Activated T-cell treated with anti-CD3 and anti-CD28 coated beads for 48 hours (primary cell): ENCODE measurements at places on chromosomes 3 and 15.

GRCh38 chr3:55489798-55490132 lies 2.7 kb upstream of the WNT5A start:
- no peak for DNase-seq

- DNase-seq, result no peak
Observed at GRCh38 chr3:78957456-78957855, 810.3 kb downstream of the ROBO1 start.

DNA sequence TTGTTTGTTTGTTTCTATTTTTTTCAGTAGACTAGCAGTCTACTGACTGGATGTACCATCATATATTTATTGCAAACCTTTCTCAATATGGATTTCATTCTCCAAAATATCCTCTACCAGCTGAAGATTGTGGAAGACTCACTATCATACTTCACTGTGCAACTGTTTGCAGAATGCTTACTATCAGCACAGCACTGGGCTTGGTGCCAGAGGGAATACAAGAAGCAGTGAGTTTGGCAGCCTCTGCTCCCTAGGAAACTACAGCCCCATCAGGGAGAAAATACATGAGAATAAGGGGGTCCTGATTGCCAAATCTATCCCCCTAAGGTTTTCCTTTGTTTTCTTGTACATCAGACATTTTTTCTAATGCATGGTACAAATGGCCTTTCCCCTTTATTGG lies 27.5 kb downstream of the AQP9 start:
- DNase-seq, result no peak

DNA sequence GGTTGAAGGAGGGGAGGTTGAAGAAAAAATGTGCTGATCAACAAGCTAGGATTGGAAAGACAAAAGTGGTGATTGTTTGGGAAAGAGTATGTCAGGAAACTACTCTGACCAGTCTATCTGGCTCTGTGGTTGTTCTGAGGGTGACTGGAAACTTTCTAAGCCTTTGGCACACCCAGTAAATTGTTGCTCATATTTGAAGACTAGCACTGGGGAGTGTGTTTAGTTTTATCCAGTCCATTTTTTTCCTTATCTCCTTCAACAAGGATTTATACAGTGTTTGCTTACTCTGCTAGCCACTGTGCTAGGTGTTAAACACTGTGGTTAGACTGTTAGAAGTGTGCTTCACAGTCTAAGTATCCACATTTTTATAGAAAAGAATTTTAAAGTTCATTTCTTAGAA lies 28.8 kb downstream of the PPM1L start:
- no peak for DNase-seq

DNA sequence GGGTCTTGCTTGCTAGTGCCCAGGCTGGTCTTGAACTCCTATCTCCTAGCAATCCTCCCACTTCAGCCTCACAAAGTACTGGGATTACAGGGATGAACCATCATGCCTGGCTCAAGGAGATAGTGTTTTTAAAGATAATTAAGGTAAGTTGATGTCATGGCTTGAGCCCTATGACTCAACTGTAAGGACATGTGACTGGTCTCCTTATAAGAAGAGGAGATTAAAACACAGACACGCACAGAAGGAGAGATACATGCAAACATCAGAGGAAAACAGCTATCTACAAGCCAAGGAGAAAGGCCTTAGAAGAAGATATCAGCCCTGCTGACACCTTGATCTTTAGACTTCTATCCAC lies 220.4 kb upstream of the GADL1 start:
- DNase-seq, result no peak

DNA sequence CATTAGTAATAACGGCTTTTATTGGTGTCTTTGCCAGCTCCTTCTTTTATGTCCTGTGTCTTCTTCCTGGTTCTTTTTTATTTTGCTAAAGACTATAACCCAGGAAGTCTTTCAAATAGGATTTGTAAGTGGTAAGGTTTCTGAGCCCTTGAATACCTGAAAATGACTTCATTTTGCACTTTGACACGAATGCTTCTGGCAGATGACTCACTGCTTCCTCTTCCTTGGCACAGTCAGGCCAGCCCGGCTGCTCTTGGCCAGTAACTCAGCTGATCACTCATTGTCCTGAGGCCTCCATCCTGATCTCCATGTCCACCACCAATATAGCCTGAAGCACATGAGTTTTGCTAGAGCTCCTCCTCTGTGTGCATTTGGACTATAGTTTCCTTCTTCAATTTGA lies 48.7 kb upstream of the NR2E3 start:
- no peak for DNase-seq

DNA sequence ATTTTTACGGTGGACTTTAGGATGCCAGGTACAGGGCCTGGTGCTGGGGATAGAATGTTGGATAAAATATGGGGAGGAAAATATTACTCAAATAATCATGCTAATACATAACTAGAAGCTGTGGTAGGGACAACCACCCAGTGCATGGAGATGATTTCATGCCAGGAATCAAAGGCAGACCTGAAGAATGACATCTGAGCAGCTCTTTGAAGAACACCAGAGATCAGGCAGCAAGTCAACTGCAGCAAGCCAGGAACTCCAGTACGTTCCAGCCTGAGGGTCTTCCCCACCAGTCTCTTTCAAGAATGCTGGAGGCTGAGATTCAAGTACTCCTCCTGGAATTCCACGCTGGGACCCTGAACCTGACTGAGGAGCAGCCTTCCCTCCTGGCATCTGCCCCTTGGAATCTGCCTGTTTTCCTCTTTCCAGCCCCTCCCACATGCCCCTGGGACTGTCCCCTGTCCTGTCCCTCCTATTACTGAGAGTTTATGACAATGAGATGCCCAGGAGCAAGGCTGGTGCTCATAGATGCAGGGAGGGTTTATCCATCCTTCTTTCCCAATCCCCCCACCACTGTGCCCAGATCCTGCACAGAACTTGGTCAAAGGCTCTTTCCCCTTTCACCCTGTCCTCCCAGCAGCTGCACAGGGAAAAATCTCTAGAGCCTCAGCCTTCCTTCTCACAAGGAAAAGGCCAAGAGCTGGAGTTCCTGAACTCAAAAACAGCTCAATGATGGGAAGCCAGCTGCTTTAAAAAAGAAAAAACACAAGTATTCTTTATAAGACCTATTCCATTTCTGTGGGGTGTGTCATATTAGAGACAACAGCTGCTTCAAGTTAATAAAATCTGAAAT lies 68.0 kb downstream of the PDZRN3 start:
- DNase-seq, result no peak

GRCh38 chr3:59425942-59426341 lies 376.1 kb upstream of the CFAP20DC start:
- peak; percentile 36 for DNase-seq

DNA sequence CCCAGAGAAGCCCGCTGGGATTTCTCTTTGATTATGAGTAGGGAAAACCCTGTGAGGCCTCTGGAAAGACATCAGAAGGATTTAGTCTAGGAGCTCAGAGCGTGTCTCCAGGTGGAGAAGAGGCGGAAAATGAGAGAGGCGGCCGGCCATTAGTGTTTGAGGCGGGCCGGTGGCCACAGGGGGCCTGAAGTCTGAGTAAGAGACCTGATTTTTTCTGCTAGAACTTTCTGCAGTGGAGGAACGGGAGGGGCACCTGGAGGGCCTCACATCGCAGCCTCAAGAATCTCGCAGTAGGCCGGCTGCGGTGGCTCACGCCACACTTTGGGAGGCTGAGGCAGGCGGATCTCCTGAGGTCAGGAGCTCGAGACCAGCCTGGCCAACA lies 28.5 kb downstream of the KLHDC8B start:
- DNase-seq, result no peak

DNA sequence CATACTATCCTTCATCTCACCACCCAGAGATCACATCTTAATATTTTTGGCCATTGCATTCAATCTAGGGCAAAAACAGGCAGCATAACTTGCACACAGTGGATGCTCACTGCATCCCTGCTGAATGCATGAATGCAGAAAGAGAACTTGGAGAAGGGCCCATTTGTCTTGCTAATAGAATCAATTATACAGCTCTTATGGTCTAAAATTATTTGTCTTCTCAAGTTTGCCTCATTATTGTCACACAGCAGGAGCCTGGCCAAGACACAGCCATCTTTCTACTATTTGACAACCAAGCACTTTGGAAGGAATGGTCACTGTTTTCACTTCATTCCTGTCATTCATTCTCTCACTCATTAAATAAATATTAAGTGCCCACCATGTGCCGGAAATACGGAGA lies 1.2 kb upstream of the ARHGEF26 start:
- no peak for DNase-seq

GRCh38 chr15:59205839-59206622 lies 612 bp upstream of the LDHAL6B start:
- no peak for DNase-seq

DNA sequence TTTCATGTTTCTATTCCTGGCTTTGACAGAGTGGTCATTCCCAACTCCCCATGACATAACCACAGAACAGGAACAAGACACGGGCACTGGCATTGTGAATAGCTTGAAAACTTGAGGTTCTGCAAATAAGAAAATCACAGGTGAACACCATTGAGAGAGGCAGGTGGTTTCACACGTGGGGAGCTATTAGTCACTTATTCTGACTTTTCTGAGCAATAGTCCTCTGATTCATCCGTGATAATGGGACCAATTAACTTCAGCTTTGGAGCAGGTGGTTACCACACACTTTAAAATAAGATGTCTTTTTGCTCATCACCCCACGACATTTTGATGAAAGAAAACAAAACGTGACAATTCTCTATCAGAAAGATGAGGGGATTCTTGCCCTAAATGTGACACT lies 224.7 kb downstream of the KLF13 start:
- no peak for DNase-seq

DNA sequence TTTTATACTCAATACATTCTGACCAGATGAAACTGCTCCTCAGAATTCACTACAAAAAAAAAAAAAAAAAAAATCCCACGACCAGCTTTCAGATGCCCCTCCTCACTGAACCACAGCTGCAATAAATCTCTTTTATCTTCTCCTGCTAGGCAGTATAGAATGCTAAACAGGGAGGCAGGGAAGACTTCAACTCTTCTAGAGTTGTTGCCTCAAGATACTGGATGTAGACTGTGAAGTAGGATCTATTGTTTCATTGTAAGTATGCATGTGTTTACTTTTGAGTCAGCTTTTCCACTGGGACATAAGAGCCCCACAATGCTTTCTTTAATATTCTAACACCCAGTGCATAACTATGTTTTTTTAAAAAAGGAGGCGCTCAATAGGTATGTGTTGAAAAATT lies 401.4 kb downstream of the TBL1XR1 start:
- DNase-seq, result no peak

DNA sequence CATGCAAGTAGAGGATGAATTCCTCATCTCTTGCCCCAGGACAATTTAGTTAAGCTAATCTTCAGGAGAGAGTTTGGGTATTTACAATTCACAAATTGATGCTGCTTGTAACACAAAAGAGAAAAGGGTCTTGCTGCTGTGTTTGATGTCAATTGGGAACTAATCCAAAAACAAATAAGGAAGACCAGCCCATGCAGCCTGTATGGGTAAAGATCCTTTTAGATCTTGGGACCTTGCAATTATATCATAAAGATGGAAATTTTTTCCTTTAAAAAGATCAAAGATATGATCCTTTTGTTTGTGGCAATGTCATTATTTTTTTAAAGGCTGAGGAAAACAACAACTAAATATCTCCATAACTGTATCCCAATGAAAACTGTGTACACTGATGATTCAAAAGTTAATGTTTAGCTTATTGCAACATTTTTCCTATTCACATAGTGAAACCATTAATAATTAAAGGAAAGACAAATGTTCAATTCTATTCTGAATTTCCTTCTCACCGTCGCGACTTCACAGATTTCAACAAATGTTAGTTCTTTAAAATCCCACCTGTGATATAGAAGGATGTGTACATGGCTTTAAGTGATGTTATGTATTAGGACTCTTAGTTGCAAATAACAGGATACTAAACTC lies 40.2 kb downstream of the TMEM212 start:
- no peak for DNase-seq

DNA sequence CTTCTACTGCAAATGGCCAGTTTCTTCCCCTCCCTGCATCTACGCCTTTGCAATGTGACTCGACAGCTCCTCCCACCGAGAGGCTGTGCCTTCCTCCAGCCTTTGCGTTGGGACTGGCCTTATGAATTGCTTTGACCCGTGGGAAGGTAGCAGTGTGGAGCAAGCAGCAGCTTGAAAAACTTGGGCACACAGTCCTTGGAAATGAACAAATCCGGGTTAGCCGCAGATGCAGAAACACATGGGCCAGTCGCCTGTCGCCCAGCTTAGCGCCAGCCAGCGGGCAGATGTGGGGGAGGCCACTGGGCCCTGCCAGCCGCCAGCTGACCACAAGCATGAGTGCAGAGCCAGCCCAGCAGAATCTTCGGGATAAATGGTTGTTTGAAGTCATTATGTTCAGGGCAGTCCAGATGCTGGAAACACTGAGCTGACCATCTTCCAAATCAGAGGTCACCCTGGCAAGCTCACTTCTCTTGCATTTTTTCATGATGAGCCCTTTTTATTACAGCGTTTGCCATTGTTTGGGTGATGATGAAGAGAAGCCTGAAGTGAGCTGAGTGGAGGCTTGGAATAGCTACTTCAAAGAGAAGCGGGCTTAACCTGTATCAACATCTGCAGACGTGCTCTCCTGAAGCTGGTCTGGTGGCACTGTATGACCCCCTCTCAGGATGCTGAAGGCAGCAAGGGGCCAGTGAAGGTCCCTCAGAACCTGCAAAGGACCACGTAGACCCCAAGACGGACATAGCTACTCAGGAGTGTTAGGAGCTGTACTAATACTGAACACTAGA lies 9.8 kb downstream of the SELENOS start:
- no peak for DNase-seq

DNA sequence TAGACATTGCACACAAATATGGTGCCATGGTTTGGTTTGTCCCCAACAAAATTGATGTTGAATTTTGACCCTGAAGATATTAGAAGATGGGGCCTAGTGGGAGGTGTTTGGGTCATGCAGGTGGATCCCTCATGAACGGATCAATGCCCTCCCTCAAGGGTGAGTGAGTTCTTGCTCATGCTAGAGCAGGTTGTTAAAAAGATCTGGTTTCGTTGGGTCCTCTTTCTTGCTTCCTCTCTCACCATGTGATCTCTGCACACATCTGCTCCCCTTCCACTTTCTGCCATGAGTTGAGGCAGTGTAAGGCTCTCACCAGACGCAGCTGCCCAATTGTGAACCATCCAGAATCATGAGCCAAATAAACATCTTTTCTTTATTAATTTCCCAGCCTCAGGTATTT lies 87.8 kb upstream of the MDFIC2 start:
- DNase-seq, result no peak

DNA sequence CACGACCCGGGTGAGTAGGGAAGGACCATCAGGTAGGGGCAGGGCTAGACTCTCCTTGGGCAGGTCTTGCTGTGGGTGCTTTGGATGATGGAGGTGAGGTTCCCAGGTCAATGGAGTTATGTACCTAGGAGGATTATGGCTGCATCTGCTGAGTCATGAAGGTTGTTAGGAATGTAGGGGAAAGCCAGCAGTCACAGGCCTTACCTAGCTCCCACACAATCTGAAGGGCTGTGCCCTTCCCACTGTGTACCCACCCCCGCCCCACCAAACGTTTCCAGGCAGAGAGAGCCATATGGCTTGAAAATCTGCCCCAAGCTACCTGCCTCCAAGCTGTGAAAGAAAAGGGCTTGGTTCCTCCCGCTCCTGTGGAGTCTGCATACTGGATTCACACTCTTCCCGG lies 573.4 kb upstream of the DPPA4 start:
- no peak for DNase-seq

GRCh38 chr3:58107597-58107996 lies 99.4 kb downstream of the FLNB start:
- no peak for DNase-seq
